ENCODE measurements at places on chromosomes 5 and 9.

DNA sequence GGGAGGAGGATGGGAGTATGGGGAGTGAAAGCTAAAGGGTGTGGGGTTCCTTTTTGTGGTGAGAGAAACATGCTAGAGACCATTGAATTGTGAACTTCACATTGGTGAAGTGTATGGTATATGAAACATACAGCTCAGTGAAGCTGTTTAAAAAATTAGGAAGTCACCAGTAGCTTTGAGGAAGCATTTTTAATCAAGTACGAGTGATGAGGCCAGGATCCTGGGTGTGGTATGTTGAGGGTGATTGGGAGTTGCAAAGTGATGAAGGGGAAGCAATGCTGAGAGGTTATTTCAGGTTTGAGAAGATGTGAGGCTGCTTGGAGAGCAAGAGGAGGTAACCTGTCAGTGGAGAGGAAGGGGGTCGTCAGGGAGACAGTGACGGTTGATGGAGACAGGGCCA, 22.7 kb upstream of the CLK4 start:
- no peak for DNase-seq

DNA sequence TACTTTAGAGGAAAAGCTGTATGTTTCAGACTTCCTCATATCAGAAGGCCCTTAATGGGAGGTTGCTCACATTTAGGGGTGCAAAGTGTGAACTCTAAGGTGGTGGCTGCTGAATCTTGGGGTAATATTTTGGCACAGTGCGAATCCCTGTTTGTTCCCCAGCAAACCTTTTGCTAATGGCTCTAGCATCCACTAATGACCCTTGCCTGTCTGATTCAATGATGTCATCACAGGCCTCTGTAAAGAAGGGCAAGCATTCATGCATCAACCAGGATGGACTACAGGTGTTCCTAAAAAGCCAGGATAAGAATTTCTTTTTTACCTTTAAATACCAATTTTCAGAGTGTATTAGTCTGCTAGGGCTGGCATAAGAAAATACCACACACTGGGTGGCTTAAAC, 20.4 kb downstream of the TMEM171 start:
- no peak for DNase-seq

DNA sequence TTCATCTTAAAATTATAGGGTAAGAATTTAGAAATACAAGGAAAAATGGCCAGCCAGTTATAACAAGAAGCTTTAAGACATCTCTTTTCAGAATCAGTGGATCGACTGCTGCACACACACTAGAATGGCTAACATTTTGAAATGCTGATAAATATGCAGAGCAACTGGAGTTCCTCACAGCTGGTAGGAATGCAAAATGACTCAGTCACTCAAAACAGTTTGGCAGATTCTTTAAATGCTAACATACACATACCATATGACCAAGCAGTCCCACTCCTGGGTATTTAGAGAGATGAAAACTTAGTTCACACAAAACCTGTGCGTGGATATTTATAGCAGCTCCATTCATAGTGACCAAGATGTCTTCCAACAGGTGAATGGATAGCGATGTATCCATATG, 23.2 kb upstream of the PSAT1 start:
- DNase-seq: no peak

DNA sequence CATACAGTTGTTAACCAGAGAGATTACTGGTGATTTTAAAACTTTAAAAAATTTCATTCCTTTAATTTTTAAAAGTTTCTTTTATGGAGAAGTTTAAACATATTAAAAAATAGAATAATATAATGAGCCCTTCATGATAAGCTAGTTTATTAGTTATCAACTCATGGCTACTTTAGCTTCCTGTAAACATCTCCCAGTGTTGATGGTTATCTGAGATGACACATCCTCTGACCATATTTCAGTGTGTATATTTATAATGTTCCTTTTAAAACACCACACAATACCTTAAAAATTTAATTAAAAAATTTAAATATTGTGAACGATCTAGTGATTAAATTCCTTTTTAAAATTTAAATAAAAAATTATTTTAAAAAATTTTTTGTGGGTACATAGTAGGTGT, 74.1 kb downstream of the IPO11 start:
- DNase-seq: no peak

DNA sequence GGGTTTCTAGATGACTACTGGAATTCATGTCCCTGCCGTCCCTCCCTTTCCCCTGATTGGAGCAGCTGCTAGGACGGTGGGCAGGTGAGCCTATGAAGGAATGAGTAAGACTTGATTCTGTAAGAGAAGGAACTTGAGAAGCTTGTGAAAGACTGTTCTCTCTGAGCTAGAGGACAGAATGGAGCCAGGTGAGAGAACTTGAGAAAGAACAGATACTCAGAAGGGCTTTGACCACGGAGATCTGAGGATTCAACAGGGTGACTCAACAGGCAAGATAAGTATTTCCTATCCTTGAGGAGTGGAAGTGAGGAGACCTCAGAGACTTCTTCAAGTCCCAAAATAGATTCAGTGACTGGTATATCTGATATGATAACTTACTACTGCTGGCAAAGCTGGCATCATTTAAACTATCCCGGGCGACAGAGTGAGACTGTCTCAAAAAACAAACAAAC, 41.9 kb downstream of the HSDL2 start:
- no peak for DNase-seq

DNA sequence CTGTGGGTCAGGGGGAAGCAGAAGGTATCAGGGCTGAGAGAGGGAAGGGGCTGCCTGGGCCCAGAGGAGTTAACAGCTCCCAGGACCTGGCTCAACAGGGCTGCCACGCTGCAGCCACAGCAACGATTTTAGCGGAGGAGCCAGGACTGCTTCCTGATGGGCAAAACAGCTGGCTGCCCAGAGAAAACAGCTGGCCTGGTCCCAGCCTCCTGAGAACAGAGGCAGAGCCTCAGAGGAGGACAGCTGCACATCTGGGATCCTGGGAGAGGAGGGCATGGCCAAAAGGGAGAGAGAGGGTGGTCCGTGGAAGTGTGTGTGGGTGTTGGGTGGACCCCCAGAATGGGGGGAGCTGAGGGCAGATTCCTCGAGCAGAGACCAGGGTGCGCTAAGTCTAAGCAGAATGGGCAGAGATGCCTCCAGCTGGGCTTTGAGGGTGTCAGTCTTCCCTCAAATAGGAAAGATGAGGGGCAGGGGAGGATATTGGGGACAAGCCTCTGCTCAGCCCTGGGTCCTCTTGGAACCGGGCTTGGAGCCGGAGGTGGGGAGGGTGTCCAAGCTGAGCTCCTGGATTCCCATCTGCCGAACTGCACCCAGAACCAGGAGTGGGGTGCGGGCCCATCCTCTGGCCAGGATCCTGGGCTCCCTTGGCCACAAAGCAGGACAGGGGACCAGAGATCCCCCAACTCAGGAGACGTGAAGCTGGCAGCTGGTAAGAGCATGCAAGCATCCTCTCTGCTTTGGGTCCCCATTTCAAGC, 9.1 kb upstream of the CERCAM start:
- DNase-seq: no peak

GRCh38 chr5:73231246-73231778, 58.3 kb downstream of the TMEM174 start:
- DNase-seq: no peak

DNA sequence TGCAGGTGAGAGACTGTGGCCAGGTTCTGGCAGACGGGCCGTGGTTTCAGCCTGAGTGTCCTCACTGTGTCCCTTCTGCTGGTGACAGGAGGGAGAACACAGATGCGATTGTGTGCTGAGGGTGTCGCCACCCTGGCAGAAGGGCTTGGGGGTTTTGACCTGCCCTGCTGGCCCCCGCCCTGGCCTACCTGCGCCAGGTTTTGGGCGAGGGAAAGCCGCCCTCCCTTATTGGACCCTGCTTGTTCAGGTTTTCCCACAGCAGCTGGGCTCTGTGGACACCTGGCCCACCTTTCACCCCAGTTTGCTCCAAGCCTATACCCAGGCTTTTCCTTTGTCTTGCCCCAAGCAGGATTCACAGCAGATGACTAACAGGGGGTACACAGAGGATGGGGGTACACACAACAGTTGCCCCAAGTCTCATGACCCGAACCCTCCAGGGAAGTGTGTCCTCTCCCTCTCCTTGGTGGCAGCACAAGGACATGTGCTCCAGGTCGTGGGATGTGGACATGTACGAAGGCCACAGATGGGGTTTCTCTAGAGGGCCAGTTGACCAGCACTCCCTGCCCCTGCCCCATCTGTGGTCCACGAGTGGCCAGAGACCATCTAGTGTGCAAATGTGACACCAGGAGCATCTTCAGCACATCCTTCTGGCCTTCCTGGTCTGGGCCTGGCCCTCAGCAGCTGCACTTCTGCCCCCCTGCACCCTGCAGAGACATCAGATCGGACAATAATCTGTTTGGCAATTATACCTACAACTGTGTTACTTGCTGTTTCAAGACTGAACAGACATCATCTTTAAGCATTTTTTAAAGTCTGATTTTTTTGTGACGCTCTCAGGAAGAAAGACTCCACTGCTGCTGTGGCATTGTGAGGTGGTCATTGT, 265.8 kb upstream of the IRX4 start:
- DNase-seq: no peak

GRCh38 chr9:121767171-121767769, 115.8 kb downstream of the DAB2IP start:
- DNase-seq: no peak

- DNase-seq: no peak
Measured at GRCh38 chr5:170848033-170848432, 13.8 kb upstream of the RANBP17 start.

- DNase-seq: no peak
Measured at GRCh38 chr9:26748449-26749058, 144.0 kb downstream of the CAAP1 start.

DNA sequence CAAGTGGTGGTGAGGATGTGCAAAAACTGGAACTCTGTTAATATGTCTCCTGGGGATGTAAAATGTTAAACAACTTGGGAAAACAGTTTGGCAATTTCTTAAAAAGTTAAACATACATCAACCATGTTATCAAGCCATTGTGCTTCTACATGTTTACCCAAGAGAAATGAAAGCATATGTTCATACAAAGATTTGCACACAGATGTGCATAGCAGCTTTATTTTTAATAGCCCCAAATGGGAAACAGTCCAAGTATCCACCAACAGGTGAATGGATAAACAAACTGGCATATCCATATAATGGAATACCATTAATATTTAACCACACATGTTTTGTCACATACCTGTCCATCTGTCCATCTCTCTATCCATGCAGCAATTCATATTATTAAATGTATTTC, 6.2 kb downstream of the VPS13A start:
- DNase-seq: no peak

GRCh38 chr5:34598177-34598794, 57.8 kb upstream of the RAI14 start:
- no peak for DNase-seq

DNA sequence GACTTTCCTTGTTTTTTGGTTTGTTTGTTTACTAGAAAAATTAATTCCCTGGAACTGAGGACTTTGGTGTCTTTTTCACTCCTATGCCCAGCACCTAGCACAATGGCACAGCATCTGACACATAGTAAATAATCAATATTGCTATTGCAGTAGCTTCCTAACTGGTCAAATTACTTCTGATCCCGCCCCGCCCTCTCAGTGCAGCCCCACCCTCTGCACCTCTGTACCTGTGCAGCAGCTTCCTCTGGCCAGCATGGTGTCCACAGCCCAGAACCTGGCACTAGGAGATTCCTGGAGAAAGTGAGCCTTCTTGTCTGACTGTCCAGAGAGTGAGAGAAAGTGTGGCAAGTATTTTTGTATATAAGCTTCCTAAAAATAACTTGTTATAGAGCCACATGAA, 343.2 kb downstream of the ZNF608 start:
- no peak for DNase-seq

DNA sequence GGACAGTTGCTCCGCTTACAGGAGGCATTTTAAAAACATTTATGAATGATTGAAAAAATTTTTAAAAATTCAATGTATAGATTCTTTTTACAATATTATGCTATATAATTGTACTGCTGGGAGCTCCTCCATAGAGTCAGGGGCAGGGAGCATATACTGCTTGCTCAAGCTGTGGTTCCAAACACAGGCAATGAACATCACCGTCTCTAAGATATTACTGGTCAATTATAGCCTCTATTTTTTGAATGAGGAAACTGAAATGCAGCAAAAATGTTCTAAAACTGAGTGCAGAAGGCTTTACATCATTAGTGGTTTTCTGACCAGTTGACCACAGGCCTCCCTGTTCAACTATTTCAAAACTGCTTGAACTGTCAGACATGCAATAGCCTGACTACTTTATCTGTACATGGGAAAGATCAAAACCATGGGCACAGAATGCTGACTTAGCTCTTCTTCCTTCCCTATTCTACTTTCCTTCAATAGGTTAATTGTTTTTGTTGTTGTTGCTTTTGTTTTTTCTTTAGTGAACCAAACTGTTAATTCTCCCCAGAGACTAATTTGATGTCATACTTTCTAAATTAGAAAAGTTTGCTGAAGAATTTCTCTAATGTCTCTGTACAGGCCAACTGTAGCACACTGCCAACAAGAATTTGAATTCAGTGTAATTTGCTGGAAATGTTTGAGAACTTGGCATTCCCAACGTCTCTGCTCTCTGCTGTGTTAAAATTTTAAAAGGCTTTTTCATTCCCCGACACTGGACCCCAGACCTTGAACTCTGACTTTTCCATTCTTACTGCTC, 107.6 kb upstream of the MPDZ start:
- DNase-seq: no peak

GRCh38 chr5:6590581-6590980, 42.3 kb downstream of the NSUN2 start:
- DNase-seq: no peak

- DNase-seq: no peak
Measured at GRCh38 chr5:23571059-23571458, 63.6 kb downstream of the PRDM9 start.

DNA sequence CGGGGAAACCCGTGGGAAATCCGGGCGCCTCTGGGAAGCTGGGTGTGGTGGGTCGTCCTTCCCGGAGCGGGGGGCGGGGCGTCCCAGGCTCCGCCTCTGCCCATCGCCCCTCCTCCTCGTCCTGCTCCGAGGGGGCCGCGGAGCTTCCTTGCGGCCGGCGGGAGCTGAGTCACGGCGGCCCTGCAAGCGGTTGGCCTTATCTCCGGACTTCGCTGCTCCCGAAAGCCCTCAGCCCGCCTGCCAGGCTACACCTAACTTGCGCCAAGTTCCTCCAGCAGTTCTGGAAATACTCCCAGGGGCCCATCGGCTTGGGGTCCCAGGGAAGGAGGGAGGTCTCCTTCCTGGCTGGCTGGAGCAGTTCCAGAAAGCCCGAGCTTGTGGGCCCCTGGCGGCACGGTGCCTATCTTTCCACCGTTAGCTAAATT, 54.1 kb upstream of the CDKN2AIPNL start:
- DNase-seq: peak; percentile 13

- DNase-seq: no peak
Measured at GRCh38 chr9:20558566-20559016, 63.7 kb downstream of the MLLT3 start.

DNA sequence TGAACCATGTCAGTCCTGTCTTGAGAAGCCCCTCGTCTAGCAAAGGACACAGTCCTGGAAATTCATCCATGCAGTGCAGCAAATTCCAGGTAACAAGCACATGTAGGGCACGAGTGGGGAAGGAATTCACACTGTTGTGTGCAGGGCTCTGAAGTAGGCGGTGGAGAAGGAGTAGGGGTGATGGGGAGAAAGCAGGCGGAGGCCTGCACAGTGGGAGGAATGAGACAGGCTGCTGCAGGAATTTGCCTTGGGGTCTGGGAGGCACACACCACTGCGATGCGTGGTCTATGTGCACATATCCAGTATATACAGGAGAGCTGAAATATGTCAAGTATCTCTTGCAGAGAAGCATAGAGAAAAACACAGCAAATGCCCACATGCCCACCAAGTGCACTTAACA, 249.2 kb upstream of the IRX2 start:
- no peak for DNase-seq
